ENCODE measurements at places on chromosomes 5 and 9.

GRCh38 chr9:99919930-99920329 lies 13.5 kb downstream of the STX17 start:
- peak overlapping the region; percentile 27 for H3K27ac ChIP-seq
- H3K4me1 ChIP-seq = peaks cover 23% of the 10 kb centered on the region
- no peak overlapping the region for H3K4me3 ChIP-seq
- peaks cover 28% of the 10 kb centered on the region for H3K36me3 ChIP-seq
- DNase-seq = no peak

GRCh38 chr5:160269017-160269416 lies 39.7 kb downstream of the FABP6 start:
- H3K36me3 ChIP-seq = peaks cover 29% of the 10 kb centered on the region
- H3K4me1 ChIP-seq = peaks cover 55% of the 10 kb centered on the region
- no peak overlapping the region for H3K4me3 ChIP-seq
- peaks cover 7% of the 10 kb centered on the region for H3K27me3 ChIP-seq
- peak overlapping the region; percentile 71 for H3K27ac ChIP-seq
- DNase-seq = no peak

- no peak overlapping the region for H3K27ac ChIP-seq
- no peaks in the 10 kb centered on the region for H3K4me1 ChIP-seq
- no peak overlapping the region for H3K4me3 ChIP-seq
- H3K27me3 ChIP-seq = peaks cover 2% of the 10 kb centered on the region
Measured at GRCh38 chr5:128665747-128666355, 127.8 kb upstream of the FBN2 start.

GRCh38 chr9:133759946-133760345 lies 21.8 kb upstream of the SARDH start:
- no peak overlapping the region for H3K4me3 ChIP-seq
- H3K27ac ChIP-seq = no peak overlapping the region
- H3K36me3 ChIP-seq = peaks cover 20% of the 10 kb centered on the region
- DNase-seq = no peak
- H3K4me1 ChIP-seq = no peaks in the 10 kb centered on the region

DNA sequence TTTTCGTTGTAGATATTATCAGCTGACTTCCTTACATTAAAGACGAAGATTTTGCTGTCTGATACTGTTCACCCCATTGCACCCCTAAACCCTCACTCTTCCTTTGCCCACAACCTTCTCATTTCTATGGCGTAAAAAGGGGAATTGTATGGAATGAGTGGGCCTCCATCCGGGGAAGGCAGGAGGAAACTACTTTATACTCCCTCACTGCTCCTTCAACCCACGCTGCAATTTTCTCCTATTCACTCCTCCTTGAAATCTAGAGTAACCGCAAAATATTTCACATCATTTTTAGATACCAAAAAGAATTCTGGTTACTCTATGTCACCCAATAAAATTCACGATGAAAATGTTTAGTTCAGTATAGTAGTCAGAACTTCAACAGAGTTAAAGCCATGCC lies 330.8 kb downstream of the DIRAS2 start:
- no peak overlapping the region for H3K4me3 ChIP-seq
- DNase-seq = no peak
- H3K27ac ChIP-seq = no peak overlapping the region
- no peaks in the 10 kb centered on the region for H3K4me1 ChIP-seq
- no peaks in the 10 kb centered on the region for H3K27me3 ChIP-seq

GRCh38 chr5:107636555-107636954 lies 34.2 kb downstream of the EFNA5 start:
- H3K27me3 ChIP-seq = no peaks in the 10 kb centered on the region
- no peaks in the 10 kb centered on the region for H3K4me1 ChIP-seq
- no peak for DNase-seq
- H3K27ac ChIP-seq = no peak overlapping the region
